Femur (tissue), 1 donor: ENCODE measurements at places on chromosomes 7 and 10.
A peak's percentile ranks its signal among the peaks of the same experiment; 100 is the strongest.

DNA sequence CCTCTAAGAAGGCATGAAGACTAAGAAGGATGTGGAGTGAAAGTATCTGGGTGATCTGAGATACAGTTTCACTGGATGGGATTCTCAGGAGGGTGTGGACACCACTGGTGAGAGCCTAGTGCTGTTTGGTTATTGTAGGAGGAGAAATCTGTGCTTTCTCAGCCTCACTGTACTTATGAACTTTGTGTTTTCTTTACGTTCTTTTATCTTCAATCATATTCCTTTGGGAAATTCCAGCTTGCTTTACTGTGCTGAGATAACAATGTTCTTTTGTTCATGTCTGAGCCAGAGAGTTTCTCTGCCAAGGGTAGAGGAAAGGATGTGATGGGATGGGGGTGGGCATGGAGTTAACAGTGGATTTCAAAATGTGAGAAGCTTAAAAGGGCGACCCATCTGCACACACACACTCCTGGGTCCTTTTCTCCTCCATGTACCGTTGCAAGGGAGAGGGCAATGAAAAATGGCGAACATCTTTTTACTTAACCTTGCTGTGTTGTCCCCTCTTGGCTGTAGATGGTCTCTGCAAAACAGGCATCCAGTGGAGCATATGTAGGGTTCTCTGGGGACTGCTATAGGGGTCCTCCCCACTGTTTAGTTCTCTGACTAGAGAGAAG is 25.0 kb upstream of the TAX1BP1 start:
- DNase-seq, result no peak

GRCh38 chr10:103759100-103759781 is 96.1 kb downstream of the SH3PXD2A start:
- DNase-seq, result peak; percentile 53

DNA sequence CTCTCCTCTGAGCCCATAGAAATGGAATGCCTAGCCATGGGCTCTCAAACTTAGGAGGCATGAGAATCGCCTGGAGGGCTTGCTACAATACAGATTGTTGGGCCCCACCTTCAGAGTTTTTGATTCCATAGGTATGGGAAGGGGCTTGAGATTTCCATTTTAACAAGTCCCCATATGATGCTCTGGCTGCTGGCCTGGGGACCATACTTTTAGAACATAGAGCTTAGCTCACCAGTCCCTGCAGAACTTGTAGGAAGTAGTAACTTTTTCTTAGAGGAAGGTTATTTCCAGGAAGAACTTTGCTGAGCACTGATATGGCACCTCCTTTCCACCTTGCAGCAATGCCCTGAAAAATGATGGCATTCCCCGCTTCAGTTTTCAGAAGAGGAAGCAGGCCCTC is 177.0 kb upstream of the ZMIZ1 start:
- no peak for DNase-seq

DNA sequence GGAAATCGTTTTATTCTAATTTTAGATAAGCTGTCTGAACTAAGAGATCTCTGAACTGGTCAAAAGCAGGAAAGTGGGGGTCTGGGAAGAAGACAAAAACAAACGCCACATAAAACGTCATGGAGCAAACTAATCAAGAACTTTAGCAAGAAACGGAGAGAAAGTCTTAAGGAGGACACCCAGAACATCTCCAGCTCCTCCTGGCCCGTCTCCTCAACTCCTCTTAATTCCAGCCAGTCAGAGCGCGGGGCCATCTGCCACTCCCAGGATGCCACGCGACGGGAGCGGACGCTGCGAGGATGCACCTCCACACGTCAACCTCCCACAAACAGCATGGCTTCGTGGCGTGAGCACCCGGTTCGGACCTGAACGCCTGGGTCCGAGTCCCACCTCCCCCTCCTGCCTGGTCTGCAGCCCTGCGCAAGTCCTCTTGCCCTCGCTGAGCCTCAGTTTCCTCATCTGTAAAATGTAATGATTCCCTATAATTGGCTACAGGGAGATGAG is 598 bp downstream of the MMS19 start:
- peak; percentile 87 for DNase-seq

DNA sequence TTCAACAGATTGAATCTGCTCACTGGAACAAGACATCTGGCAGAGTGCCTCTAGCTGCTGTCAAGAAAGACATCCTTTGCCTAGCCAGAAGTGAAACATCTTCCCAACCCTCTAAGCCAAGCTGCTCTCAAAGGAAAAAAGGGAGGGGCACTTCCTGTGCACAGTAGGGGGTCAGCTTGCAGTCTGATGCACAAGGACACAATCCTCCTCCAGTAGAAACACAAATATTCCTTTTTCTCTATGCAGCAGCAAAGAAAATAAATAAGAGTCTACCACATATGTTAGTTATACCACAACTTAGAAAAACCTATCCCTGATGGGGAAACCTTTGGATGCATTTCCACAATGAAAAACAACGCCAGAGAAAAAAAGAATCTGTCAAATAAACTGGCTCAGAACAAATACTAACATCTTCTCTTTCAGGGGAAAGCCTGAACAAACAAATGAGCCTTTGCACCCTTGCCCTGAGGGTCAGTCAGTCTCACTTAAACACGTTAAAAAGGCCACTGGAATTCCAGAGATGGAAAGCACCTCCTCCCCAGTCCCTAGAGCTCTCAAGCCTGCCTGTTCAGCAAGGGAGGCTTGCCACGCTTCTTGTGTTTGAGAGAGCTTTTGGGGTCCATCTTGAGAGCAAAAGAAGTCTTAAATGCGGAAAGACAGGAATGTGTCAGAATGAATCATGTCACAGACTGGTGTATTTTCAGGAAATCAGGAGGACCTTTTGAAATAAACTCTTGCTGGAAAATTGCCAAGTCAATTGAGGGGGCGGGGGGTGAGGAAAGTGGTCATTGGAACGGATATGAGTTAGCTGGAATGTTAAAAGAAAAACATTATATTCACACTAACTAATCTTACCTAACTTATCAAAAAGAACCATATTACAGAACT is 7.5 kb downstream of the LAMB1 start:
- DNase-seq, result peak; percentile 84

DNA sequence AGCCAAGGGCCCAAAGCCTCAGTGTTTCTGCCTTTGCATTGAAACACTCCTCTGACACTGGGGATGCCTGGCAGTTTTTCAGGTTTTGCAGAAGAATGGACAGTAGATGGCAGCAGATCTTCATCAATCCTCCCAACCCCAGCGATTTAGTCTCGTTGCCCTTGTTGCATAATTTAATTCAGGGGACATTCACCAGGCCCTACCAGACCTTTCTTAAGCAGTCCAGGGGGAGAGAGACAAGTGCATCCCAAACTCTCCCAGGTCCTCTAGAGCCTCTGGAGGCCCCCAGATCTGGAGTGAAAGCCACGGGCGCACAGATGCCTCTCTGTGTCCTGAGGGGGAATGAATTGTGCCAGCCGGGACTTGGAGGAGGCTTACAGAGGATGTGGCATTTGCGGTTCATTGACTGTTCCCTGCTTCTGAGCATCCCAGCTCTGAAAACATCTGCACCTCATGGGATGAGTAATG is 29.6 kb downstream of the MINDY4 start:
- DNase-seq, result peak; percentile 85

GRCh38 chr10:131424053-131424452 is 112.5 kb upstream of the TCERG1L start:
- no peak for DNase-seq

DNA sequence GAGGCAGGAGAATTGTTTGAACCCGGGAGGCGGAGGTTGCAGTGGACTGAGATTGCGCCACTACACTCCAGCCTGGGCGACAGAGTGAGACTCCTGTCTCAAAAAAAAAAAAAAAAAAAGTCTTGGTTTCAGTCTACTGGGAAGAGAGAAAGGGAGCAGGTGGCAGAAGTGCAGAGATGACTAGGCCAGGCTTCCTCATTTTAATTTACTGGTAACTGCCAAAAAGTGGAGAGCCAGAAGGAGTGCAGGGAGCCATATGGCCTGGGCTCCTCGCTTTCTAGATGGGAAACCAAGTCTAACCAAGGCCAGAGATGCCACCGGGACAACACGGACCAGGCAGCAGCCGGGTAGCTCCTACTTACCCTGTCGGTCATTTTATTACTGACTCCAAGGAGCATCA is 12.2 kb downstream of the SEPHS1 start:
- no peak for DNase-seq

GRCh38 chr7:39951226-39952194 is 1.5 kb downstream of the CDK13 start:
- DNase-seq, result peak; percentile 72

DNA sequence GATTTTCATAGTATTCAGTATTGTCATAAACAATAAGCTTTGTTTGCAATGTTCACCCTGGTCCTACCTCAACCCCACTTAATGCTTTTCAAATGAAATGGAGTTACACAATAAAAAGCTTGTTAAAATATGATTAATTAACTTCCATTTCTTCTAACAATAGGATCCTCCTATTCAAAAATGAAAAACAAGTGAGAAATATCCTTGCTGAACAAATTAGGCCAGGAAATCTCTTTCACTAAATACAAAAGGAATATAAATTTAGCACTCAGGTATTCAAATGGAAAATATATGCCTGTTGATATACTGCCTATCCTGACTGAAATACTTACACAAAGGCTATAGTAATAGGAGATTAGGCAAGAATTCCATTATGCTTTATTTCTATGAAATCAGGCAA is 323.4 kb upstream of the GRM3 start:
- DNase-seq, result no peak
